Activated CD8-positive, alpha-beta memory T cell treated with anti-CD3 and anti-CD28 coated beads, Interleukin-2, amount 10 ng/mL, durations not matched to agents 7 days and 5 days (primary cell): ENCODE measurements at places on chromosomes 5 and 9.
A peak's percentile ranks its signal among the peaks of the same experiment; 100 is the strongest.

DNA sequence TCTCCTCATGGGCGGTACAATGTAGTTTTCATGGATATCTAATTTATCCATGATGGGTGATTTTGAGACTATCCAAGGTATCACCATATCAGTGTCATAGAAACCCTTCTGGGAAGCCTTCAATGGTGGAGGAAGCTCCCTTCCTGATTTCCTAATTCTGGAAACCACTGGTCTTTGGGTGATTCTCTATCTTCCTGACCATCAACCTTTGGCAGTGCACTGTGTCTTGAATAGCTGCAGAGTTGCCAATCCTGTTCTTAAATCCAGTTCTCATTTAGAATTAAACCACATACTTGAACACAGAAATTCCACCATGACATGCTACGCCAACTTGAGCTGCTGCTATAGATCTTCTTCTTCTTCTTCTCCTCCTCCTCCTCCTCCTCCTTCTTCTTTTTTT, 161.7 kb upstream of the KLF9 start:
- DNase-seq: no peak

DNA sequence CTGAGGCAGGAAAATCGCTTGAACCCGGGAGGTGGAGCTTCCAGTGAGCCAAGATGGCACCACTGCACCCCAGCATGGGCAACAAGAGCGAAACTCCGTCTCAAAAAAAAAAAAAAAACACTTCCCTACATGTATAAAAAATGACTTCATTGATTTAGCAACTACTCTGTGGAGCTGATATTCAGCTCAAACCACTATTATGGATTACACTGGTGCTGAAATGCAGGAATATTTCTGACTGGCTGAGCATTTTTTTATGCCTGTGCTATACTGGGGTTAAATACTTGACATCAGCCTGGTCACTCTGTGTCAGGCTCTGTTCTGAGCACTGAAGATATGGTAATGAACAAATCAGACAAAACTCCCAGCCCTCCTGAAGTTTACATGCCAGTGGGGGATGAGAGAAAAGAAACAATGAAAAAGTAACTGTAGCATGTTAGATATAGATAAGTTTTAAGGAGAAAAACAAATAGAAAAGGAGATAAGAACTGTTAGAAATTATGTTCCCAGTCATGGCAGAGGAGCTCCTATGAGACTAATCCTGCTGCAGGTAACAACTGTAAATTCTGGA, 22.6 kb upstream of the TTC39B start:
- no peak for DNase-seq

GRCh38 chr5:173923218-173924095, 35.3 kb downstream of the CPEB4 start:
- DNase-seq: no peak

DNA sequence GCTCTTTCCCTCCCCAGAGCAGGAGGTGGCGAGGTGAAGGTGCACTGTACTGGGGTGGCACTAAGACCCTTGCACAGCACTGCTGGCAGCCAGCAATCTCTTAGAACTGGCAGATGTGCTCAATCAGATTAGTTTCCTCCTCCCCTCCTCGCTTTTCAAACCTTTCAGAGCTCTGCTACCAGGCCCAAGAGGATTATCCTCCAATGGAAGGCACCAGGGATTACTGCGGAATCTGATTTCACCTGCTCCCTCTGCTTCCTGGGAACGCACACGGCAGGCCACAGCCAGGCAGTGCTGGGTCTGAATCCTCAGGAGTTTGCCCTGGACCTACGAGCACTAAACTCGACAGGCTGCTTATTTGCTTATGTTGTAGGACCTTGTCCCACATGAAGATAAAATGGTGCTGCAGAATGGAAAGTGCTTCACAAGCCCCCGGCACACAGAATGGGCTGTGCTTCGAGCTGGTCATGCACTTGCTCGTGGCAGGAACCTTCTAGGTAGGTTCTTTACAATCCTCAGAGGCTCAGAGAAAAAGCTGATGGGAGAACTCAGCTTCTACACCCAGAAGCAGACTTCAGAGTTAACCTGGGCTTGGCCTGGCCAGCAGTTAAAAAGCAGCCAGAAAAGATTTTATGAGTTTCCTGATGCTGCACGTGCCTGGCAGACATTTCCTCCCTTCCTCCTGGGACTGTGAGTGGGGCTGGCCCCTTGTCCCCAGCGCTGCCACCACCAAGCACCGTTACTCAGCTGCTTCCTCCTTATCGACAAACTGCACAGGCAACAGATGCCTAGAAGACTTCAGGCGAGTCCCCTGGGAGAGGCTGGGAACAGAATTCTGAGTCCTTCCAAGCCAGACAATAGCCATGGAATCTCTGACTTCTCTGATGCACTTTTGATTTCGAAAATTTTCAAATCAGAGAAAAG, 33.1 kb downstream of the FABP6 start:
- DNase-seq: no peak

DNA sequence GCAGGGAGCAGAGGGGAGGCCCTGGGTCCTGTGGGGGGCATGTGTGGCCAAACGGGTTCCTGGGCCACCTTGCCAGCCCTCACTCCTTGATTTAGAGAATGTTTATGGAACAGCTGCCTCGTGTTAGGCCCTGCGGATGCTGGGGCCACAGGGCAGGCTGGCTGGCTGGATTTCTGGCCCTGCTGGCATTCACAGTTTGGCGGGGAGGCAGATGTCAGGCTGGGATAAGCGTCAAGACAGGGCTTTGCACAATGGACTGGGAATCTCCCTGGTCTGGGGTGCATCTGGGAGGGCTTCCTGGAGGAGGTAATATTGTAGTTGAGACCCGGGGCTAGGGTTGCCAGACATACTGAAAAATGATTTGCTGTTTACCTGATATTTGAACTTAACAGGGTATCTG, 13.8 kb downstream of the NCS1 start:
- DNase-seq: no peak

- no peak for DNase-seq
Observed at GRCh38 chr5:42877431-42877830, 65.7 kb upstream of the SELENOP start.

GRCh38 chr5:34914671-34915138, 599 bp downstream of the RAD1 start:
- DNase-seq: peak; percentile 48

GRCh38 chr5:6356578-6357164, 21.7 kb downstream of the MED10 start:
- no peak for DNase-seq

DNA sequence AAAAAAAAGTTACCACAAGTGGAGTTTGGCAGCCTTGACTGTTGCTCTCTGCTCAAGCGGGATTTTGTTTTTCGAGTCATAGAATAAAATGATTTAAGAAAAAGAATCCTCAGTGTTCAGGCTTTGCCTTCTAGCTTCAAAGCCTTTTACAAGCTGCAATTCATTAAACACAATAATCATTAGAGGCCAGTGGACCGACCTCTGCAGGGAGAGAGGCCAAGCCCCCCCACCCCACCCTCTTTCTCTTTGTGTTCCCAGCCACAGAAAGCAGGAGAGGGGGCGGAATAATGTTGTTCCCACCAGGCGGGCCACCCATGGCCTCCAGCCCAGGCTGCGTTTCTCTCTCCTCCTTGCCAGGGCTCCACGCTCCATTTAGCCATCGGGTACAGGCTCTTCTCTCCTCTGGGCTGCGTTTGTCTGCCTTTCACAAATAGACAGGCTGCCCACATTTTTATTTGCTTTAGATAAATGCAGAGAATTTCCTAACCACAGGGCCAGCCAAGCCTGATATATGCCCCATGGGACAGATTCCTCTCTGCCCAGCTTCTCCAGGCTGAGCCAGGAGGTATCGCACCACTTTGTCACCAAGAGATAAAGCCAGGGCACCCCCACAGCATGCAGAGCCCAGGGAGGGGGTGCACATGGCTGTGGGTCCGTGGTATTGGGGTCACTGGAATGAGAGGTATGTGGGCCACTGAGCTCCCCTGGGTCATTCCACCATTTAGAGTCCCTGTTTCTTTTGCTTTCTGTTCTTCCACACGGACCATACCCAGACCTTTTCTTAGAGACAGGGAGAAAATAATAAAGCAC, 318.8 kb downstream of the PIK3R1 start:
- DNase-seq: no peak

GRCh38 chr5:55694152-55694830, 17.8 kb downstream of the SLC38A9 start:
- DNase-seq: no peak

DNA sequence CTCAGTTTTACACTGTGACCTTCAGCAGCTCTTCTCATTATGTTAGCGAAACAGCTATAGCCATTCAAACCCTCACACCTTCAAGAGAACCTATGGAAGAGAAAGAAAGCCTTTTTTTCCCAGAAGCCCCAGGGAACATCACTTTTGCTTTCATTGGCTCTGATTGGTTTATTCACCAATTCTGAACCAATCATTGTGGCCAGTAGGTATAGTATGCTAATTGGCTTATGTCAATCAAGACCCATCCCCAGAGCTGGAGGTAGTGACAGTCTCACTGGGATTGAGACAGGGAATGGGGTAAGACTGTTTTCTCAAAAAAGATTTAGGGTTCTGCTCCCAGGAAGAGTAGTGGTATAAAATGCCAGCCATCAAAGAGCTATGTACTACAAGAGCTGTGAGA, 74.1 kb upstream of the FSD1L start:
- DNase-seq: no peak

DNA sequence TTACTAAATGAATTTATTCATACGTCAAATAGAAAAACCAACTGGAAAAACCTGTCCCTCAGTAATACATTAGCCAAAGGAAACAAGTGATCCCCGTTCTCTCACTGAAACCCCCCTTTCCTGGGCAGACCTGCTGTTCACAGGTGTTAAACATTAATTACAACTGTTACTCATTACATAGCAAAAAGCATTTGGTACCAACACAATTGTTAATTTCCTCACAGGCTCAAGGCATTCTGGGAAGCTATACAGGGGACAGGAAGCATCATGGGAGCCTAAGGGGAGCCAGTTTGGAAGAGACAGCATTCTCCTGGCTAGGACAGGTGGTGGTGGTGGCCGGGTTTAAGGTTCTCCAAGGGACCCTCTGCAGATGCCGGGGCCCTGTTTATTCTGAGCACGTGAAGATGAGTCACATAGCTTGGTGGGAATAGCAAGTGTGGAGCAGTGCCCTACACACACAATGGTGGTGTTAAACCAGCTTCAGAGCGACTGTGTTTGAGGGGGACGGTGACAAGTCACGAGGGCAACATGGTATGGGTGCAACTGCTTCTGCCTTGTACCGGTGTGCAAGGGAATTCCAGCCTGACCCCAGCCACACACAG, 62.6 kb upstream of the SLC25A51 start:
- DNase-seq: no peak

DNA sequence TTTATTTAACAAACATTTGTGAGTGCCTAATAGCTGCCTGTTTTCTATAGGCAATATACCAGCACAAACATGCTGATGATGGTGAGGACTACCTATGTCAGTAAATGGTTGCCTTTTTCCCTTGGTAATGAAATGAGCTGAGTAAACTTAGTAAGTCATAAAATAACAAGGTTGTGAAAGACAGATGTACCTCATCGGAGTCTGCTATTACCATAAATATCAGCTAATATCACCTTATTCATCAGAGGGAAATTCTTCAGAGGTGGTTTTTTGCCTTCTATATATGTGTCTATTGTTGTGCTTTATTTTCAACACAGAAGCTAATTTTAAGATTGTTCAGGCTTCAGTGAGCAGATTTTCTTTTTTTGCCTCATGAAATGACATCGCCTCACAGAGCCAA, 1040.5 kb downstream of the DTWD2 start:
- no peak for DNase-seq

DNA sequence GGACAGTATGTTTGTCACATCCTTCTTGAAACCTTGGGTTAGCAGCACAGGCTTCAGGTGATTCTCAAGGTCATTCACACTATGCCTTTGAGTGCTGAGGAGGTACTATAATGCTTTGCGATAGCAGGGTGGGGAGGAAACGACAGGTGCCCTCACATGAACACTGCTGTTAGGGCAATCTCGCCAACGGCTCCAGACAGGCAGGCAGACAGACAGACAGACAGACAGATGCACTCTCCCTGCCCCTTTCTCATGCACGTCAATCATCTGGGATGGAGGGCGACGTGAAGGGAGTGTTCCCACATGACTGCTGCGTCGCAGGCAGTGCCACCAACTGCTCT, 82.9 kb downstream of the RAPGEF1 start:
- no peak for DNase-seq

DNA sequence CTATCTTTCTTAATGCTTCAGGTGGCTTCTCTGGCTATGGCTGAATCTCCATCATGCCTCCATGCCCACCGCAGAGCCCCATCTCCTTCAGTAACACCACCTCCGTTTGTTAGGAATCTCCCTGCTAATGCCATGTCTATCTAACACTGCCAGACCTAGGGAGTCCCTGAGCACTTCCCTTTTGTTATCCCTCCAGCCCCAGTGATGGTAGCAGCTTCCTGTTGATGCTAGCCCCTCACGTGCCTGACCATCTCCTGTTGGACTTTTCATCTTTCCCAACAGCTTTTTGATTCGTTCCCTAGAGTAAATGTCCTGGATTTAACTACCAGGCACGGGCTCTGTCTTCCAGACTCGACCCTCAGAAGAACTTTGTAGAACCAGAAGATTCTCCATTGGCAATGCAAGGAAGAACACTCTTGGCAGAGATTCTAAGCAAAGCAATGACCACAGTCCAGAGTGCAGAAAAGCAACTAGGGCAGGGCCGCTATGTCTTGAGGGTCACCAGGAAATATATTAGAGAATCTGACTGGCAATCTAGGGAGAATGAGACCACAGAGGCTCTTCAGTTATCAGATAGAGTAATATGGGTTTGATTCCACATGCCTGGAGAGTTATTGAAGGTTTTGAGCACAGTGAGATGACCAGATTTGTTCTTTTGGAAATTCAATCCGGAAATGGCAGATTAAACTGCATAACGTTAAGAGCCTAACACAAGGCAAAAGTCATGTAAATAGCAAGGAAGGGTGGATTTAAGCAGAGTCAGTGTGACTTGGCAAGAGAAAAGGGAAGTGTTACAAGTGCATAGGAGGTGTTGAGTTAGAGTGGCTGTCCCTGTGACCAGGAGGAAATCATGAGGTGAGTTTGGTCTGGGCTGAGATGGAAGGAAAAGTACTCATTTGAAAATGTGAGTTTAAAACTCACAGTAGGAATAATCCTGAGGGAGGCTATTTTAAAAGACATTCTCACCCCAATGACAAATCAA, 555.2 kb downstream of the ACTL7B start:
- DNase-seq: no peak

- DNase-seq: peak; percentile 56
Observed at GRCh38 chr9:4297786-4298254, 2.0 kb downstream of the GLIS3 start.

GRCh38 chr5:72170101-72170500, 62.8 kb downstream of the MAP1B start:
- no peak for DNase-seq

DNA sequence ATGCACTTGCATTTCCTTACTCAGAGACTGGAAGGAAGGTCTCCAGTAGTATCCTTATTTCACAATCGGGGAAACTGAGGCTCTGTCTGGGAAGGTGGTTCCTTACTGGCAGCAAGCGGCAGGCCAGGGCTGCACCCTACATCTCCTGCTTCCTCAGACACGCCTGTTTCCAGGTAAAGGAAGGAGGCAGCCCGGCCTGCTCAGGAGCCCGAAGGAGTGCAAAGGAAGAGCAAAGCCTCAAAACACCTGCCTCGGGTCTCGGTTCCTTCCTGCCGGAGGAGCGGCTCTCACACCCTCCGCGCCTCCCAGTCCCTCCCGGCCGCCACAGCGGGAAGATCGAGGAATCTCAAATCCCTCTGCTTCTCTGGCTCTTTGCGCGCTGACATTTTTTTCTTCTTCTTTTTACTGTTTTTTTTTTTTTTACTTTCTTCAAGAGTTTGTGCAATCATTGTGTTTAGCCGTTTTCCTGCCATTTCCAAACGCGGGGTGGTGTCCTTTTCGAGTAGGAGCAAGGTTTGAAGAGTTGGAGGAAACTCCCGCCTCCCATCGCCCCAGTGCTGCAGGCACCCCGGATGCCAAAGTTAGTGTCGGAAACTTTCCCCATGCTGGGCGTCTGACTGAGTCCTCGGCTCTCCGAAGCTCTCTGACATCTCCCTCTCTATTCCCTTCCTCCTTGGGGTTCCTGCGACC, 1.0 kb downstream of the GGTA1 start:
- DNase-seq: no peak
